ENCODE measurements at places on chromosomes 11 and 22.

DNA sequence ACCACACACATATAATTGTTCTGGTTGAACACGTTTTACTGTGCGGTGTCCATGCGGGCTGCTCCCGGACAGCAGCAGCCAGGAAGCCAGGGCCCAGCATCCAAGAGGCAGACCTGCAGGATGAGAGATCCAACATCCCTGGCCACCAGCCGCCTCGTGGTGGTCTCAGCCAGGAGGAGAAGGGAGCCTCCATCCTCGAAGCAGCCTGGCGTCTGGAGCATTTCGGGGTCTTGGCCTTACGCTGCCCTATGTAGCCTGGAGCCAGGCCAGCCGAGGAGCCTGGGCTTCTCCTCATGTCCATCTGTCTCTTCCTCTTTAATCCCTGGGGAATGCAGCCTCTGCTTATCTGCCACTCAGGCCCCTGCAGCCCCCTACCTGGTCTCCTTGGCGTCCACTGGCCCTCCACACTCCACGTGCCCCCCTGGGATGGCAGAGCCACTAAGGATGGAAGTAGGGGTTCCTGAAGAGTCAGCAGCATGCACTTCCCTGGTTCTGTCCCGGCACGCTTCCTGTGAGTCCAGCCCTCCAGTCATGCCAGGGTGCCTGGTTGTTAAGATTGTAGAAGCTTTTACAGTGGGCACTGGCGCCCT is 253.2 kb downstream of the TBC1D22A start:
- DNase-seq, result no peak

DNA sequence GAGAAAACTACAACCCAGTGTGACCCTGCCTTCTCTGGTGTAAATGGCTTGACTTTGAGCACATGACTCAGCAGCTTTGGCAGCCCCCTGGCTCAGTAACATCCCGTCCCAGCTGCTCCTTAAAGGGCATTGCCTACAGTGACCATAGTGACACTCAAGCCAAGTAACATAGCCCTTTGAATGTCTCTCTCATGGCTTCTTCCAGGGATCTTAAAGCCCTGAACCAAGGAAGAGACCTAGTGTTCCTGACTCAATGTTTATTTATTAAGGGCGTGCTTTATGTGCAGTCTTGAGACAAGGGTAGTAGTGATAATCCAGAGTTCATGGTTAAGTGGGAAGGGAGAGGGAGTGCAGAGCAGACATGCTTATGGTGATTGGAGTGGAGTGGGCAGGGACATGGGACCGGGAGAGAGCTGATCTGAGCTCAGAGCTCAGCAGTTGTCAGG is 125.7 kb downstream of the PARVA start:
- DNase-seq, result no peak

DNA sequence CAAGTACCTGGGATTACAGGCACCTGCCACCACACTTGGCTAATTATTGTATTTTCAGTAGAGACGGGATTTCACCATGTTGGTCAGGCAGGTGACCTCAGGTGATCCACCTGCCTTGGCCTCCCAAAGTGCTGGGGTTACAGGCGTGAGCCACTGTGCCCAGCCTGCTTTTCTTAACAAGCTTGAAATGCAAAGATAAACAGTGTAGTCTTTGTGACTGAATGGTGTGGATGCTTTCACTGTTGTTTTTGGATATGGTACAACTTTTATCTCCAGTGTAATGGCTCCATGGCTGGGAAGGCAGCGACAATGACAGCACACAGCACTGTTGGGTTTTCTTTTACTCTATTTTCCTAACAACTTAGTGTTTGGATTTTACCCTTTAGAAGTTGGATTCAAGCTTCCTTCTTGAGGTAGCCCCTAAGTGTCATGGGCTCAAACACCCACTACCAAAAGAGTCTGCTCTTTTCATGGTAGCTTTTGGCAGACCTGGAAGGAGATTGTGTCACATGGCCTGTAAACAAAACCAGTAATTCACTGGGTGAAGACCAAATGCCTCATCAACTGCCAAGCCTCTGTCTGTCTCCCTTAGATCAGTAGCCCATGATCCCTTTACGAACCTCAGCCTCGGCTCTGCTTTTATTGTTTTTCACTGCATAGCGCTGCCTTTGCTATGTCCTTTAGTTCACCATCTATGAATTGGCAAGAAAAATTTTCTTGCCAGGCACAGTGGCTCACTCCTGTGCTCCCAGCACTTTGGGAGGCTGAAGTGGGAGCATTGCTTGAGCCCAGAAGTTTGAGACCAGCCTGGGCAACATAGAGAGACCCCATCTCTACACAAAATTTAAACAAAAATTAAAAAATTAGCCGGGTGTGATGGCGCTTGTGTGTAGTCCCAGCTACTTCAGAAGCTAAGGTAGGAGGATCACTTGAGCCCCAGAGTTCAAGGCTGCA is 6.4 kb downstream of the VPS51 start:
- DNase-seq, result no peak

- DNase-seq, result no peak
These were observed 9.6 kb upstream of the SLC35C1 start for GRCh38 chr11:45795379-45795778.

- no peak for DNase-seq
These were observed 8.0 kb downstream of the SELENOM start for GRCh38 chr22:31099386-31099785.

- no peak for DNase-seq
These were observed 393.7 kb downstream of the BRD1 start for GRCh38 chr22:49433717-49434611.

GRCh38 chr11:33700063-33700501 is 544 bp downstream of the C11orf91 start:
- no peak for DNase-seq

DNA sequence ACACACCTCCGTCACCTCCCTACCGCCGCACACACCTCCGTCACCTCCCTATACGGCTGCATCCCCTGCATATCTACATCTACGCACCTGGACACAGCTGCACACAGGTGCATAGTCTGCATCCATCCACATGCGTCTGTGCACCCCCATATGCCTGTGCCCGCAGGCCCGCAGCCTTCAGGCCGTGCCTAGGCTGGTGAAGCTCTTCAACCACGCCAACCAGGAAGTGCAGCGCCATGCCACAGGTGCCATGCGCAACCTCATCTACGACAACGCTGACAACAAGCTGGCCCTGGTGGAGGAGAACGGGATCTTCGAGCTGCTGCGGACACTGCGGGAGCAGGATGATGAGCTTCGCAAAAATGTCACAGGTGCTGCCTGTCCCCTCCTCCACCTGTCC is 4.8 kb downstream of the PKP3 start:
- no peak for DNase-seq

DNA sequence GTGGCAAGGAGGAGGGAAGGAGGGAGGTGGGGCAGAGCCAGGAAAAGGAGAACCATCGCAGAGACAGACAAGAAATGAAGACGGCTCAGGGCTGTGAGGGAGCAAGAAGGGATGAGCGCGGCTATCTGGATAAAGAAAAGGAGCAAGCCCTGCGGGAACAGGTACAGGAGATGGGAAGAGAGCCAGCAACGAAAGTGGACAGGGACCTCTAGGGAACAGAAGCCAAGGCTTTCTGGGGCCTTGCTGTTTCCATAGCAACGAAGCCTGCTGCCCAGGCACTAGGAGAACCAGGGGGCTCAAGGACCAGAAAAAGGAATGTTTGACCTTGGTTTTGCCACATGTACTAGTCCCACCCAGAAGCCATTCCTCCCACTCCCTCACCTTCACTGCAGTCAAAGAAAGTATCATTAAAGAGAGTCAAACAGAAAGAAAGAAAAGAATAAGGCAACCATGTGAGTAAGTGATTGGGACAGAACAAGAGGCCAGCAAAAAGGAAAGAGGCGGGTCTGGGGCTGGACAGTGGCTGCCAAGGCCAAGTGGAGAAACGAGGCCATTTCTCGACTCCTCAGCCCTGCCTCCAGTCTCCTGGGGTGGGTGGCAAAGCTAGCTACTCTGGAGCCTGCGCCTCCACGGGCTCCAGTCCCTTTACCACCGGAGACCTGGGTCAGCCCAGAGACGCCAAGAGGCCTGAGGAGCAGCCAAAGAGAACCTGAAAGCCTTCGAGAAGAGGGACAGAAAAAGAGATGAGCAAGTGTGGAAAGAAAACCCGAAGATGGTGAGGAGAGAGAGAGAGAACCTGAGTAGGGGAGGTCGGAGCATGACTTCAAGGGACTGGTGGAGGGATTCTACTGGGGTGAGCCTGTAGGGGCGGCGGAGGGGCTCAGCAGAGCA is 35.1 kb downstream of the NRXN2 start:
- DNase-seq, result no peak

DNA sequence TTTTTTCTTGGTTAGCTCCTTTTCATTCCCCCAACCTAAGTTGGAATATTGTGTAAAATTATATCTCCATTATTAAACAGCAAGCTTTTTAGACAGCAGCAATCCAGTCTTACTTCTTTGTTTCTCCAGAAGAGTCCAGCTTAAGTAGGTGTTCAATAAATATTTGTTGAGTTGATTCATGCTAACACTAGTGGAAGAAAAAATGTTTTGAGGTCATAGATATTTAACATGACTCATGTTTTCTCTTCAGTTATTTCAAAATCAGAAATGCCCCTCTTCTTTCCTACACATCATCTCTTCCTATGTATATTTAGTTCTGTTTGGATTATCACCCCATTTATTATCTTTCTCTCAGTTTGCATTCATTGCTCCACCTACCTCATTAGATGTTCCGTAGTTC is 20.3 kb downstream of the CCDC83 start:
- no peak for DNase-seq

DNA sequence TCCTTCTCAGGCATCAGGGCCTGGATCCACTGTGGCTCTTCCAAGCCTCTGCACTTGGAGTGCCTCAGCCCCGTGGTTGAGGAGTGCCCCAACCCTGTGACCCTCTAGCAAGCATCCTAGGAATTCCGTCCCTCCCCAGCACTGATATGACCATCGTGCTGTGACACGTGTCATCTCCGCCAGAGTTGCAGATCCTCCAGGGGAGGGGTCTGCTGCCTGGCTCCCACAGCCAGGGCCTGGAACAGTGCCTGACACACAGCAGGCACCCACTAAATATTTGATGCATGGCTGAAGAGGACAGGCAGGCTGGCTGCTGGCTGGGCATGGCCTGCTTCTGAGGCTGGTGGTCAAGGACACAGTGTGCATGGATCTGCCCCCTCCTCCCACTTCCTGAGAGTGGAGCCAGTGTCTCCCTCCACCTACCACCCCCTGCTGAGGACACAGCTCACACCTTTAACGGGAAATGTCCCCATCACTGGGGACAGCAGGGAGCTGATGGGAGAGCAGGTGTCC is 1.7 kb upstream of the CD81 start:
- DNase-seq, result no peak

DNA sequence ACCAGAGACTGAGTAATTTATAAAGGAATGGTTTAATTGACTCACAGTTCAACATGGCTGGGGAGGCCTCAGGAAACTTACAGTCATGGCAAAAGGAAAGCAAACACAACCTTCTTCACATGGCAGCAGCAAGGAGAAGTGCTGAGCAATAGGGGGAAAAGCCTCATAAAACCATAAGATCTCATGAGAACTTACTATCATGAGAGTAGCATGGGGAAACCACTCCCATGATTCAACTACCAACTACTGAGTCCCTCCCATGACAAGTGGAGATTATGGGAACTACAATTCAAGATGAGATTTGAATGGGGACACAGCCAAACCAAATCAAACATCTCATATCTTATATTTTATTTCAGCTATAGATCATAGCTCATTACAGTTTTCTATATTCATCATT is 33.0 kb downstream of the GRIA4 start:
- DNase-seq, result no peak

- DNase-seq, result no peak
These were observed 76.1 kb downstream of the MYO7A start for GRCh38 chr11:77203901-77204753.

DNA sequence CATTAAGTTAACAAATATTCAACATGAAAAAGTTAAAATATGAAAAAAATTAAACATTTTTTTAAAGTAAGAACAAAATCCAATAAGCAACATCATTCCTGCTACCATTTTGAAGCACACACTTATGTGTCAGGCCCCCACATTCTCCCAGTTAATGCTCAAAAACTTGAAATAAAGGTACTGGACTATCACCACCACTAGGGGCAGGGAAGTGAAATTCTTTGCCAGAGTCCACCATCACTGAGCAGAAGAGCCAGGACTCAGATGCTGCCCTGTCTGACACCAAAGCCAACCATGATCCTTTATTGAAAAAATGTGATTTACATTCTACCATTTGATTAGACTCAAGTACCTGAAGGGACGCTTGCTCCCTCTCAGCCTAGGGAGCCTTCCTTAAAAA is 39.1 kb downstream of the PITPNB start:
- no peak for DNase-seq

GRCh38 chr22:36538529-36538928 is 9.6 kb upstream of the EIF3D start:
- no peak for DNase-seq

DNA sequence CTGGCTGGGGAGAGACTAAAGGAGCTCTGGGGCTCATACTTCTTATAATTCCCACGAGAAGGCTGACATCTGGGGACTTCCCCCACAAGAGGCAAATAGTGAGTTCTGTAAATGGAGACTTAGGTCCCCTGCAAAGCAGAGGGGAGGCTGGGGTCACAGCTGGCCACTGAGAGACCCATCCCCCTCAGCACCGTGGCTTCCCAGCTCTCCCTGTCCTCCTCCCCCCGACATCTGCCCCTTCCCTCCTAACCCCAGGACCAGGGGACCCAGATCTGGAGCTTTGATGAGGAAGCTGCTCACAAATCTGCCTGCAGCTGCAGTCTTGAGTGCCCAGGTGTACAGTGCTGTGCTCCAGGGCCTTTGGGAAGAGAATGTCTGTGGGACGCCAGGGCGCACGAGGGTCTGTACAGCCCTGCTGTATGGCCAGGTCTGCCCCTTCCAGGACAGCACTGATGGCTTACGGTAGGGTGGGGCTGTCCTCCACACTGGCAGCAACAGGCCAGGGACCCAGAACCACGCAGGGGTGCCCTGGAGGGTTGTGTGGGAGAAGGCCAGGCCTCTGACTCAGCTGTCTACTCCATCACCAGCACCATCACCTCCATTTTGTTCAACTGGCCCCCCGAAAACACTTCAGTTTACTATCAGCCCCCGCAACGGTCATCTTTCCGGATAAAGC is 1.1 kb downstream of the RGL4 start:
- no peak for DNase-seq

DNA sequence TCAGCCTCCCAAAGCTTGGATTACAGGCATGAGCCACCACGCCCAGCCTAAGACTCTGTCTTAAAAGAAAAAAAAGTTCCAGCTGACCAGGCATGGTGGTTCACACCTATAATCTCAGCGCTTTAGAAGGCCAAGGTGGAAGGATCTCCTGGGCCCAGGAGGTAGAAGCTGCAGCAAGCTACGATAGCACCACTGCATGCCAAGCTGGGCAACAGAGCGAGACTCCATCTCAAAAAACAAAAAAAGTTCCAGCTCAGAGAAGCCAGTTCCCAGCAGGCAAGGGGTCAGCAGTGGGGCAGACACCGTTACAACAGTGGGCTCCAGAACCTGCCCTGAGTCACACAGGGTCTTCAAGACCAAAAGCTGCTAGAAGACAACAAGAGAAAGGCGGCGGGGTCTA is 3.3 kb downstream of the TMEM184B start:
- DNase-seq, result no peak

GRCh38 chr11:68659158-68659921 is 25.0 kb upstream of the GAL start:
- DNase-seq, result no peak

- DNase-seq, result peak; percentile 6
These were observed 16.0 kb downstream of the USH1C start for GRCh38 chr11:17528181-17528691.

- no peak for DNase-seq
These were observed 6.6 kb upstream of the PLXNB2 start for GRCh38 chr22:50314081-50314454.
